Left renal cortex interstitium (tissue), 4 donors: ENCODE measurements at places on chromosomes 13 and 19. TPM values are rescaled to one million over a fixed set of nuclear protein-coding genes. Genes with fewer than 3 reads are reported as not detected.

SOX1 gene
- not detected for polyA plus RNA-seq

DEDD2 gene
- 25.8 TPM for polyA plus RNA-seq

SMG9 gene
- polyA plus RNA-seq: 70.9 TPM

PRSS57 gene
- polyA plus RNA-seq: 0.43 TPM

C19orf85 gene
- not detected for polyA plus RNA-seq

ZNF808 gene
- 19.4 TPM for polyA plus RNA-seq

COMP gene
- 0.39 TPM for polyA plus RNA-seq

- DNase-seq: no peak
Measured at GRCh38 chr13:72694314-72694713, 33.1 kb downstream of the MZT1 start.

- DNase-seq: no peak
Measured at GRCh38 chr13:38366954-38367645, 17.4 kb downstream of the UFM1 start.

DNA sequence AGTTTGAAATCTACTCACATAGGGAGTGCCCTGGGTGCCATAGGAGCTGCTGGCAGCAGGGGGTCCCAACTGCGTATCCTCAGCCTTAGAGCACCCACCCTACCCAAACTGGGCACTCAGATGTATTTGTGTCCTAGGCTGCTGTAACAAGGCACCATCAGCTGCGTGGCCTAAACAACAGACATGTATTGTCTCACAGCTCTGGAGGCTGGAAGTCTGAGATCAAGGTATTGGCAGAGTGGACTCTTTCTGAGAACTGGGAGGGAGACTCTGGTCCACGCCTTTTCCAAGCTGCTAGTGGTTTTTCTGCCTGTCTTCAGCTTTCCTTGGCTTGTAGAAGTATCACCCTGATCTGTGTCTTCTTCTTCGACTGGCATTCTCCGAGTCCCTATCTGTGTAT lies 83.6 kb downstream of the FGF14 start:
- DNase-seq: no peak

GRCh38 chr13:80345771-80346510 lies 5.0 kb upstream of the SPRY2 start:
- DNase-seq: no peak

- DNase-seq: no peak
Measured at GRCh38 chr13:34430294-34430693, 511.8 kb upstream of the NBEA start.

DNA sequence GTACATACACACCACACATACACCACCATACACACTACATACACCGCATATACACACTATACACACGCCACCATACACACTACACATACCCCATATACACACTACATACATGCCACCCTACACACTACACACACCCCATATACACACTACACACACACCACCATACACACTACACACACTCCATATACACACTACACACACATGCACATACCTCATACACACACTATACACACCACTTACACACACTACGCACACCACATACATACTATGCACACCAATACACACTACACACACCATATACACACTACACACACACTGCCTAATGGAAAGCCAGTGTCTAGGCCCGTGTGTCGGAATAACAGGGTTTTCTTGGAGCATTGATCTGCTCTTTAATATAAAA lies 27.5 kb downstream of the CRYL1 start:
- no peak for DNase-seq

- DNase-seq: no peak
Measured at GRCh38 chr13:51827254-51827653, 17.7 kb downstream of the TMEM272 start.

- DNase-seq: no peak
Measured at GRCh38 chr19:49506575-49507105, 5.8 kb upstream of the FCGRT start.

DNA sequence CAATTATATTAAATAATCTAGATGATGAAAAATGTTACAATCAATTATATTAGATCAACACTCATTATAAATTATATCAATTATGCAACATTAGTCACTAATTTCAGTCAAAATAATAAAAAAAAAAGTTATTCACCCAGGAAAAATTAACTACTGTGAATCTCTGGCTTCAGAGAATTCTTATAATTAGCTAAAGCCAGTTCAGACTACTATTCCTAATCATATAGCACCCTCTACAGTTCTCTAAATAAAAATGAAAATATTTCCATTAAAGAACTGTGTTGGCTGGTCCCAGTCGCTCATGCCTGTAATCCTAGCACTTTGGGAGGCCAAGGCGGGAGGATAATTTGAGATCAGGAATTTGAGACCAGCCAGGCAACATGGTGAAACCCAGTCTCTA lies 33.0 kb downstream of the XPO4 start:
- DNase-seq: no peak

- peak; percentile 11 for DNase-seq
Measured at GRCh38 chr19:41785653-41786052, 10.7 kb upstream of the CEACAM3 start.

DNA sequence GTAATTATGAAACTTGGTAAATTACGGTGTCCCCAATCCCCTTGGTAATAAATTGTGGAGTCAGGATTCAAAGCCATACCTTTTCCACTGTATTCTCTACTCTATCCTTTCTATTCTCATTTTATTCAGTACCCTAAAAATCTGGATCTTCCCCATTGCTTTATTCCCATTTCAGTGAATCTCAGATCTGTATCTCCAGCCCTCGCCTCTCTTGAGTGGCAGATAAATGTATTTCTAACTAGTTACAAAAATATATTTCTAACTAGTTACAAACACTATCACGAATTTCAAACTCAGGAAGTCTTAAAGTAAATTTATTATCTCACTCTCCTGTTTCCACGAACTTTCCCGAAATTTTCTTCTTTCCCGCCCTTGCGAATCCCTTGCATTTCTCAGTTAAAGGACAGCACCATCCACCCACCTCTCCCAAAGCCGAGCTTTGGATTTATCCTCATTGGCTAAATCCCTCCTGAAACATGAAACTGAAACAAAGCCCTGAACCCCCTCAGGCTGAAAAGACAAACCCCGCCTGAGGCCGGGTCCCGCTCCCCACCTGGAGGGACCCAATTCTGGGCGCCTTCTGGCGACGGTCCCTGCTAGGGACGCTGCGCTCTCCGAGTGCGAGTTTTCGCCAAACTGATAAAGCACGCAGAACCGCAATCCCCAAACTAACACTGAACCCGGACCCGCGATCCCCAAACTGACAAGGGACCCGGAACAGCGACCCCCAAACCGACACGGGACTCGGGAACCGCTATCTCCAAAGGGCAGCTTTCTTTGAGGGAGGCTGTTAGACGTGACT lies 164.3 kb upstream of the PABPC3 start:
- DNase-seq: no peak

DNA sequence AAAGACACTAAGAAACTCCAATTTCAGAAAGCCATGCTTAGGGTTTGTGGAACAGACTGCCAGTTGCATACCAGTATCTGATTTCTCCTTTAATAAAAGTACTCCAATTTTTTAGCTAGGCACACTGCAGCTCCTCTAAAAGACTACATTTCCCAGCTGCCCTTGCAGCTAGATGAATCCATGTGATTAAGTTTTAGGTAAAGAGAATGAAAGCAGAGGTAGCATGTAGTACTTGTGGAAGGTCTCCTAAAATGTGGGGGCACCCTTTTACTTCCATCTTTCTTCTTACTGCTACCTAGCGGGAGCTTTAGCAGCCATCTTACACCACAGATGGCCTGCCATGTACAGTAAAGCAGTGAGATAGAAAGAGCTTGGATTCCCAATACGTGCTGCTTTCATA lies 33.0 kb upstream of the TSC22D1 start:
- DNase-seq: no peak

DNA sequence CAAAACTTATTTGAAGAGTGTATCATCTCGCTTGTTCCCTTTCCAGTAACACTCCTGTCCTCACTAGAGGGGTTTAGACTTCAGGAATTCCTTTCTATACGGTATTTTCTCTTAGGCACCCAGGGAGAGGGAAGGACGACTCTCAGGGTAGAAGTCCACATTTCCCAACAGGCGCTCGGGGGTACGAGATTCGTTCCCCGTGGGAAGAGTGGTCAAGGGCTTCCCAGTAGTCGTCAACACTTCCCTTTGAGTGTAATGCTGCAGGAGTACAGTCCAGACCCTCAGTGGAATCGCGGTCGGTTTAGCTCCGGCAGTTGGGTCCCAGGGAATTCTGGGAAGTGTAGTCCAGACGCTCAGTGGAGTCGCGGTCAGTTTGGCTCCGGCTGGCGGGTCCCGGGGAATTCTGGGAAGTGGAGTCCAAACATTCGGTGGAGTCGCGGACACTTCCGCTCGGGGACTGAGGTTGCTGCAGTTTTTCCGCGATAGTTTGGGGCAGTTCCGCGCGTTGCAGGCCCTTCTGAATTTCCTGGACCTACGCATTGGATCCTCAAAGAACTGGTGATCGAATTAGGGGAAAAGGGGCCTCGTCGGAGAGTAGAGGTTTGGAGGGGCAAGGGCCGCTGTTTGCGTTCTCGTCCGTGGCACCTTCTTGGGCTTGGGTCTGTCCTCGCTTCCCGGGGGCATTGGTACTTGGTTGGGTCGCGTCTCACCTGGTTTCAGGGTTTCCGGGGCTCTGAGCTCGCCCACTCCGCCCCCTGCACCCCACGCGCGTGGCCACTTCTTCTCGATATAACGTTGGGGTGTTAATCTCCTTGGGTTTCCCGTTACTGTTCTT lies at the start of gene ZNF224:
Gene ZNF224, plus strand, starts transcription at position 431 of the 835 bp plus-strand sequence. CDS start 3,513 bp downstream, outside the sequence.
- DNase-seq: peak; percentile 90

DNA sequence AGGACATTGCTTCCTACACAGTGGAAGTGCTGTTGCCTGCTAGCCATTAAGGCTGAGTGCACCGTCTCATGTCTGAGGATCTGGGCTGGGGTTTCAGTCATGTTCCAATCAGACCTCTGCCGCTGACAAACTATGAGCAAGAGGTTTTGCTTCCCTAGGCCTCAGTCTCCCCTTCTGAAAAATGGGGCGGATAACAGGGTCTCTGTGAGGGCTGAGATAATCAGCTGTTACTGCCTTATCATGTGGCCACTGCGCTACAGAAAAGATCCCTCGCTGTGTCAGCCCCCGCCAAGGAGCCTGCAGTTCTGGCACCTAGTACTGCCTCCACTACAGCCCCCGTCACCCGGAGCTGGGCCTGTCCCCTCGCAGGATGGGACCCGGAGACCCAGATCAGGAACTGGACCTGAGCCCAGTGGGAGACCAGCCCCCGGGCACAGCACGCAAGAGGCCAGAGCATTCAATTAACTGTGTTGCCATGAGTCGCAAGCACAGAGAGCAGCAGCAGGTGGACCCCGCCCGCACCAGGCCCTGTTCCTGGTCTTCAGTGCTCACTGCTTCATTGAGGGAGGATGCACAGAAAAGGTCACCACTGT lies 3.0 kb upstream of the PNKP start:
- no peak for DNase-seq

GRCh38 chr13:114260814-114261213 lies 20.6 kb upstream of the UPF3A start:
- DNase-seq: no peak

DNA sequence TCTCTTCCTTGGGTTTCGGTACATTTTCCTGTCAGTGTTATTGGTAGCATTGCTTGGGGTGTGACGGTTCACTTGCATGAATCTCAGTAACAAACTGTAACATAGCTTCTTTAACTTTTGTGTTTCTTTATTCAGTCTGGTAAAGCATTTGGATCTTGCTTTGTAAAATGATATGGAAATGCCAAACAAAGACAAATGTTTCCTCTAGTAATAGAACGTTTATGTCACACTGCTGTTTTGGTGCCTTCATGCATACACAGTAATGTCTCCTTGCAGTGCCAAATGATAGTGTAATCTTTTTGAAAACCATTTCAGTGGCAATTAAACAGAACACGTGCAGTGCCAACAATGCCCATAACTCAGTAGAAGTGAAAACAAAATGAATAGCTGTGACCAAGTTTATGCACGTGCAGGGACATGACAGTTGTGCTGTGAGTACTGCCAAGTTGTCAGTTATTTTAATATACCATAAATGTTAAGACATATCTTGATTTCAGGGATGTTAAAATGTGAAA lies 110.8 kb downstream of the RXFP2 start:
- DNase-seq: no peak

GRCh38 chr13:73902296-73902695 lies 231.9 kb downstream of the KLF12 start:
- DNase-seq: no peak
